Fibroblast of lung (primary cell): ENCODE measurements at places on chromosomes 6 and 20. TPM values are rescaled to one million over a fixed set of nuclear protein-coding genes. Genes with fewer than 3 reads are reported as not detected.
A peak's percentile ranks its signal among the peaks of the same experiment; 100 is the strongest.

- DNase-seq = peak; percentile 76
- no peaks in the 10 kb centered on the region for H3K4me1 ChIP-seq
- H3K4me3 ChIP-seq = peak overlapping the region; percentile 22
- no peaks in the 10 kb centered on the region for H3K27me3 ChIP-seq
Observed at GRCh38 chr20:57582432-57583288, 21.8 kb downstream of the PCK1 start.

NFKBIE gene
- polyA plus RNA-seq = 1.6 and 3.7 TPM in 2 replicates

GRCh38 chr20:20409331-20409730, 41.4 kb downstream of the INSM1 start:
- H3K27ac ChIP-seq = no peak overlapping the region
- H3K36me3 ChIP-seq = no peaks in the 10 kb centered on the region
- H3K4me3 ChIP-seq = no peak overlapping the region
- no peaks in the 10 kb centered on the region for H3K27me3 ChIP-seq

- DNase-seq = no peak
- H3K4me1 ChIP-seq = no peaks in the 10 kb centered on the region
- no peaks in the 10 kb centered on the region for H3K36me3 ChIP-seq
- no peak overlapping the region for H3K27ac ChIP-seq
Observed at GRCh38 chr20:57389695-57390603, 1.2 kb upstream of the RBM38 start.

DNA sequence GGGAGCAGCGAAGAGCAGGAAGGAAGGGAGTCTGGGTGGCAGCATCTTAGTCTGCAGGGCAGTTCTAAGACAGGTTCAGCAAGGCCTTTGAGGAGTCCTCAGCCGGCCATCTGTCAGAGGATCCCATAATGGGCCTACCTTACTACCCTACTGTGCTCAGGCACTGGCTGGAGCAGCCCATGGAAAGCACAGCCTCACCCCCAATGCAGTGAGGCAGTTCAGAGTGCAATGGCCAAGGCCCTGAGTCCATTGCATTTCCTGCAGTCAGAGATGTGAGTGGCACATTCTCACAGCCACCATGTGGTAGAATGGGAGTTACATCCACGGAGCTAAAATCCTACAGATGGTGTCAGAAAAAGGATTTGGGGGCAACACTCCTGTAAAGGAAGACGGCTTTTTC, 19.4 kb upstream of the OVOL2 start:
- no peaks in the 10 kb centered on the region for H3K4me1 ChIP-seq
- H3K27me3 ChIP-seq = no peaks in the 10 kb centered on the region
- H3K27ac ChIP-seq = no peak overlapping the region

PRSS16 gene
- 0.15 TPM in 1 of 2 replicates, not detected in the other for polyA plus RNA-seq

- H3K27ac ChIP-seq = no peak overlapping the region
- DNase-seq = no peak
- peaks cover 21% of the 10 kb centered on the region for H3K27me3 ChIP-seq
Observed at GRCh38 chr20:62580052-62580451, 62.3 kb upstream of the SLCO4A1 start.

GRCh38 chr6:3013486-3013885, 13.8 kb downstream of the NQO2 start:
- no peak overlapping the region for H3K27ac ChIP-seq
- no peaks in the 10 kb centered on the region for H3K27me3 ChIP-seq
- peak; percentile 57 for DNase-seq
- no peaks in the 10 kb centered on the region for H3K4me1 ChIP-seq
- peaks cover 9% of the 10 kb centered on the region for H3K36me3 ChIP-seq

GRM1 gene
- polyA plus RNA-seq = 0.03 TPM in 1 of 2 replicates, not detected in the other

- no peak overlapping the region for H3K4me3 ChIP-seq
- no peak for DNase-seq
- no peak overlapping the region for H3K27ac ChIP-seq
- no peaks in the 10 kb centered on the region for H3K27me3 ChIP-seq
Observed at GRCh38 chr6:139457476-139457875, 83.0 kb upstream of the CITED2 start.

- no peaks in the 10 kb centered on the region for H3K36me3 ChIP-seq
- H3K27ac ChIP-seq = no peak overlapping the region
- H3K27me3 ChIP-seq = no peaks in the 10 kb centered on the region
Observed at GRCh38 chr6:115514656-115515055, 546.0 kb downstream of the FRK start.

GRCh38 chr6:28489366-28490204, 26.0 kb downstream of the GPX6 start:
- no peaks in the 10 kb centered on the region for H3K4me1 ChIP-seq
- H3K4me3 ChIP-seq = peak overlapping the region; percentile 63
- no peaks in the 10 kb centered on the region for H3K27me3 ChIP-seq
- no peaks in the 10 kb centered on the region for H3K36me3 ChIP-seq
- peak; percentile 80 for DNase-seq

NKX2-2 gene
- not detected in 2 replicates for polyA plus RNA-seq

DNA sequence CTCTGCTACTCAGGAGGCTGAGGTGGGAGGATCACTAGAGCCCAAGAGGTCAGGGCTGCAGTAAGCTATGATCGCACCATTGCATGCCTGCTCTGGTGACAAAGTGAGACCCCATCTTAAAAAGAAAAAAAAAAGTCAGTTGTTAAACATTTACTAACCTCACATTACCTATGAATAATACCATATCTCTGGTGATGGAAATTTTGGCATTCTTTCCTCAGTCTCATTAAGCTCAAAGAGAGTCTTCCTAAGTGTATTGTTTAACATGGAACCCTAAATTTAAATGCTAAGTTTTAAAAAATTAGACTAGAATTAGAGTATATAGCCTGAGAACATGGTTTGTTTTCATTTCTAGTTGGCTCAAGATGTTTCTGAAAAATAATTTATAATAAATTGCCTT, 11.3 kb upstream of the BFSP1 start:
- DNase-seq = peak; percentile 11
- H3K4me1 ChIP-seq = peaks cover 20% of the 10 kb centered on the region
- H3K27me3 ChIP-seq = no peaks in the 10 kb centered on the region
- H3K4me3 ChIP-seq = peak overlapping the region; percentile 14
- peak overlapping the region; percentile 88 for H3K27ac ChIP-seq

PPDPF gene
- polyA plus RNA-seq = 29.7 and 34.0 TPM in 2 replicates

LINC00237 gene
- polyA plus RNA-seq = not detected in 2 replicates

- DNase-seq = peak; percentile 93
- peaks cover 8% of the 10 kb centered on the region for H3K36me3 ChIP-seq
- H3K4me3 ChIP-seq = peak within 1 kb of the TSS; percentile 85
- peaks cover 13% of the 10 kb centered on the region for H3K4me1 ChIP-seq
- no peaks in the 10 kb centered on the region for H3K27me3 ChIP-seq
Observed at GRCh38 chr6:32968093-32968866, at the start of gene BRD2. BRD2 (plus strand) TSS chr6:32968594; CDS start chr6:32972899, 4,305 bp downstream.

ELOVL4 gene
- 4.3 and 5.2 TPM in 2 replicates for polyA plus RNA-seq

DNA sequence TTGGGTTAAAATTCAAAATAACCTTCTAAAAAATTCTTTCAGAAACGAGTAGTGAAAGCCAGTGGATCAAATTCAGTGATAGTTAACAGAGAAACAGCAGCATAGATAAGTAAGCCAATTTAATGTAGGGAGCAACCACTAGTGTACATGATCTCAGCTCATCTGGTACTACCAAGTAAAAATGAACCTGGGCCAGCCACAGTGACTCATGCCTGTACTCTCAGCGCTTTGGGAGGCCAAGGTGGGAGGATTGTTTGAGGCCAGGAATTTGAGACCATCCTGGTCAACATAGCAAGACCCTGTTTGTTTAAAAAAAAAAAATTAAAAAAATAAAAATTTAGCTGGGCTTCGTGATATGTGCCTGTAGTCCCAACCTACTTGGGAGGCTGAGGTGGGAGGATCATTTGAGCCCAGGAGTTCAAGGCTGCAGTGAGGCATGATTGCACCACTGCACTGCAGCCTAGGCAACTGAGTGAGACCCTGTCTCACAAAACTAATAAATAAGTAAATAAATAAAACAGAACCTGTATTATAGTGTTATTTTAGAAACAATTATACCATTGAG, 32.4 kb downstream of the CBFA2T2 start:
- H3K4me3 ChIP-seq = no peak overlapping the region
- H3K27me3 ChIP-seq = no peaks in the 10 kb centered on the region
- H3K36me3 ChIP-seq = no peaks in the 10 kb centered on the region

TRIM10 gene
- not detected in 2 replicates for polyA plus RNA-seq

DNA sequence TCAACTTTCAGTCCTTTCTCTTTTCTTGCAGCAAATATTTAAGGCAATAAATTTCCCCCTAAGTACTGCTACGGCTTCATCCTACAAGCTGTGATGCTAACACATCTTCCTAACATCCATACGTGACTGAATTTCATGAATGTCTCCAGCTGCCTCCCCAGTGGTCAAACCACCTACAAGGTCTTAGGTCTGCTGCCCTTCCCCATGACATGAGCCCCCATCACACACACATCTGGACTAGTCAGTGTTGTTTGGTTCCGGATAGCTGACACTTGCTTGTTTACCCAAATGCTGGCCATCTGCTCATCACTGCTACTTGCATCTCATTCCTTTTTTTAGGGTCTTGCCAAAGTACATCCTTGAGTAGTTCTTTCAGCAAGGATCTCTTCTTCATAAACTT, 14.6 kb downstream of the RRBP1 start:
- no peak overlapping the region for H3K4me3 ChIP-seq
- H3K36me3 ChIP-seq = peaks cover 1% of the 10 kb centered on the region
- H3K4me1 ChIP-seq = peaks cover 26% of the 10 kb centered on the region
- no peak for DNase-seq
- no peak overlapping the region for H3K27ac ChIP-seq

DNA sequence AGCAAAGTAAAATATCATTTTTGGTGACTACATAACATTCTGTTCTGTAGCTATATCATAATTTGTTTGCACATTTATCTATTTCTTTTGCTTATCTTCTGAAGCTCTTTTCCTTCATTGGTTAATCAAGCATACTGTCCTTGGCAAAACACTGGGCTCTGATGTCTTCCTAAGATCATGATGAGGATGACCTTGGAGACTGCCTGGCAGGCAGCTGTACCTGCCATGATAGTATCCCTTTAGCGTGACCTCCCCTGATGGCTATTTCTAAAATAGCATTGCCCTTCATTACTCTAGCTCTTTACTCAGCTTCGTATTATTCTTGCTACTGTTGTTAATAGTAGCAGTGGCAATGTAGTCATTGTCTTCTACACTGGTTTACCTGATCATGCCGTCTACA, 46.0 kb upstream of the ELOVL5 start:
- no peak overlapping the region for H3K4me3 ChIP-seq
- no peak overlapping the region for H3K27ac ChIP-seq
- H3K27me3 ChIP-seq = peaks cover 4% of the 10 kb centered on the region
- no peak for DNase-seq
- no peaks in the 10 kb centered on the region for H3K36me3 ChIP-seq

DNA sequence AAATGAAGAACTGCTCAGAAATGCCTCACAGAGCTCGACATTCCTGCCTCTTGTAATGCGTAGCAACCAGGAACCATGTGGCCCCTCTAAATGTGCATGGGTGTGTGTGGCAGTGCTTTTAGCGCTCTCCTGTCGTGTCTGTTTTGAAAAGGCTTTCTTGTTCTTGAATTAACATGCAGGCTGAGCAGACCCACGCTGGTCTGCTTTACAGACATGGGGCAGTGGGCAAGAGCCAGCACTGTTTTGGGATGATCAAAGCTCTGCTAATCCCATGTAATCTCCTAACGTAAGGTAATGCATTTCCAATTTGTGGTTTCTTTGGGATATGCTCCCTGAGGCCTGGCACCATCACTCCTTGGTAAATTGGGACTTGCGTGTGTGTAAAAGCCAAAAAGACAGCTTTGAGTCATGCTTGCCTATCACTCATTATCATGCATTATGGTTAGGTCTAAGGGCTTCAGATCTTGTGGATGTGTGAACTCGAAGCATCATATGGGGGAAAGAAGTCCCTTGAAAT, 11.8 kb downstream of the RIPOR2 start:
- DNase-seq = no peak
- no peaks in the 10 kb centered on the region for H3K27me3 ChIP-seq
- H3K27ac ChIP-seq = no peak overlapping the region
- H3K36me3 ChIP-seq = no peaks in the 10 kb centered on the region
- no peaks in the 10 kb centered on the region for H3K4me1 ChIP-seq

GRCh38 chr20:43543138-43543537, 15.7 kb upstream of the SGK2 start:
- DNase-seq = no peak
- no peaks in the 10 kb centered on the region for H3K4me1 ChIP-seq
- H3K27me3 ChIP-seq = no peaks in the 10 kb centered on the region
- H3K36me3 ChIP-seq = no peaks in the 10 kb centered on the region

ZC3H12D gene
- polyA plus RNA-seq = 0.01 TPM in 1 of 2 replicates, not detected in the other

DNA sequence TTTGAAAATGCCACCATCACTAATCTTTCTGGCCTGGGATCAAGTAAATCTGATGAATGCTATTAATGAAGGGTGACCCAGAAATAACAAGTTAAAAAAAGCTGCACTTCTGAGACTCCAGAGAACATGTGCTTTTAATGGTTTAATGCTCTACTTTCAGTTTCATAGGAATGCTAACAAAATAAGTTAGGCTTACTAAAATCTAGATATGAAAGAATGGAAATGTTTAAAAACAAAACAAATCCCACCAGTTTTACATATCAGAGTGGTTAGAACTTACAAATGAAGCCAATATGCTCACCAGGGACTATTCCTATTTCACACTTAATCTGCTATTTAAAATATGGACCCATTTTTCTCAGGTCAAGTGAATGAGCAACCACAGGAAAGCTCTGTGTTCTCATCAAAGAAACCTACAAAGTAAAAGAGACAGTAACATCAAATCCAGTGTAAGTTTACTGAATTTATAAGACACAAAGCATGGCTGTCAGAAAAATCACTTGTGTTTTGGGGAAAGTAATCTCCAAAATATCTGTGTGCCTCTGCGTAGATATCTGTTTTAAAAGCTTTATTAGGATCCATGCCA, 40.3 kb downstream of the FYN start:
- H3K36me3 ChIP-seq = no peaks in the 10 kb centered on the region
- H3K4me3 ChIP-seq = no peak overlapping the region
- no peaks in the 10 kb centered on the region for H3K4me1 ChIP-seq
